ENCODE measurements at places on chromosomes 2 and 18. TPM values are rescaled to one million over a fixed set of nuclear protein-coding genes. Genes with fewer than 3 reads are reported as not detected.

DNA sequence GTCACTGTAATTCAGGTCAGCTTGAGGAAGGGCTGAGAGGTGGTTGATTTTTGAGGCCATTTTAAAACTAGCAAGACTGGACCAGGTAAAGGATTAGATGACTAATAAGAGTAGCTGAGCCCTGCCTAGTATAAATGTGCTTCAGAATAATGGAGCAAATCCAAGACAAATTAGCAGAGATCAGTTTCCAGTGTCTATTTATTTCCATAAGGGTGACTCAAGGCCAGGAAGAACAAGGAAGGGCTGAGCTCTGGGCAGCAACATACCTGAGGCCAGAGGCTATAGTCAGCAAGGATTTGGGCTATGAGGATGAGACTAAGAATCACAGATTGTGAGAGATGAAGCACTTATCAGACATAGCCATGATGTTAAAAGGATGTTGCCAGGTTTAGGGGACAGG, 339.0 kb upstream of the LRRTM1 start:
- DNase-seq, result no peak
- no peaks in the 10 kb centered on the region for H3K4me1 ChIP-seq
- H3K4me3 ChIP-seq, result no peak overlapping the region
- no peaks in the 10 kb centered on the region for H3K27me3 ChIP-seq
- H3K36me3 ChIP-seq, result no peaks in the 10 kb centered on the region

- peaks cover 32% of the 10 kb centered on the region for H3K4me1 ChIP-seq
- DNase-seq, result no peak
- H3K27ac ChIP-seq, result peak overlapping the region; percentile 29
- H3K4me3 ChIP-seq, result no peak overlapping the region
Measured at GRCh38 chr2:9610781-9611548, 19.8 kb downstream of the YWHAQ start.

DNA sequence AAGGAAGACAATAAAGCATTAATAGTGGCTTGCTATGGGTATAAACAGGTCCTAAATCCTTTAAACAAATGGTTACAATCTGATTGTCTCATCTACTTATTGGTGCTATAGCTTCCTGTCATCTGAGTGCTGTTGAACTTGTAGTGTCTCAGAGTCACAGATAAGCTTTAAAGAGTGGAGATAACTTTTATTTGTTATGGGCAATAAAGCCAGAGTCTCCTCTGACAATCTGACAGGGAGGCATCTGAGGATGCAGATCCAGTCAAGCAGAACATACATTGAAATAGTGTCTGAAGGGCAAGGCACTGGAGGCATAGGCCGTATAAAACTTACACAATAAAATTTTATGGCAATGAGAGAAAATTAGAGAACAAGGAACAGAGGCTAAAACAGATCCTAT, 1132.4 kb upstream of the CDH2 start:
- H3K4me1 ChIP-seq, result no peaks in the 10 kb centered on the region
- no peaks in the 10 kb centered on the region for H3K27me3 ChIP-seq
- no peaks in the 10 kb centered on the region for H3K36me3 ChIP-seq
- H3K4me3 ChIP-seq, result no peak overlapping the region
- no peak overlapping the region for H3K27ac ChIP-seq

DNA sequence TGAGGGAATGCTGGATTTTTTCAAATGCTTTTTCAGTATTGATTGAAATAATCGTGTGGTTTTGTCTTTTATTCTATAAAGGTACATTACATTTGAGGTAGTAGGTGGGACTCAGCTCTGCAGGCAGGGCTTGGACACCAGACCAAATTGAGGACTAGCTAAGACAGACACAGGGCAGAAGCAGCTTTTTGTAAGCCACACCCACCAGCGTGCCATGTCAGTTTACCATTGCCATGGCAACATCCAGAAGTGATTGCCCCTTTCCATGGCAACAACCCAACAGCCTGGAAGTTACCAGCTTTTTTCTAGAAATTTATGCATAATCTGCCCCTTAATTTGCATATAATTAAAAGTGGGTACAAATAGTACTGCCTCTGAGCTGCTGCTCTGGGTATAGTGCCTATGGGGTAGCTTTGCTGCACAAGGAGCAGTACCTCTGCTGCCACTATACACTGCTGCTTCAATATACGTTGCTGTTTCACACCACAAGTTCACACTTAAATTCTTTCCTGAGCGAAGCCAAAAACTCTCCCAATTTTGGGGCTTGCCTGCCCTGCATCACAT, 23.6 kb upstream of the VWA3B start:
- no peak overlapping the region for H3K27ac ChIP-seq
- H3K36me3 ChIP-seq, result no peaks in the 10 kb centered on the region
- H3K4me1 ChIP-seq, result no peaks in the 10 kb centered on the region
- no peak for DNase-seq
- no peaks in the 10 kb centered on the region for H3K27me3 ChIP-seq

DNA sequence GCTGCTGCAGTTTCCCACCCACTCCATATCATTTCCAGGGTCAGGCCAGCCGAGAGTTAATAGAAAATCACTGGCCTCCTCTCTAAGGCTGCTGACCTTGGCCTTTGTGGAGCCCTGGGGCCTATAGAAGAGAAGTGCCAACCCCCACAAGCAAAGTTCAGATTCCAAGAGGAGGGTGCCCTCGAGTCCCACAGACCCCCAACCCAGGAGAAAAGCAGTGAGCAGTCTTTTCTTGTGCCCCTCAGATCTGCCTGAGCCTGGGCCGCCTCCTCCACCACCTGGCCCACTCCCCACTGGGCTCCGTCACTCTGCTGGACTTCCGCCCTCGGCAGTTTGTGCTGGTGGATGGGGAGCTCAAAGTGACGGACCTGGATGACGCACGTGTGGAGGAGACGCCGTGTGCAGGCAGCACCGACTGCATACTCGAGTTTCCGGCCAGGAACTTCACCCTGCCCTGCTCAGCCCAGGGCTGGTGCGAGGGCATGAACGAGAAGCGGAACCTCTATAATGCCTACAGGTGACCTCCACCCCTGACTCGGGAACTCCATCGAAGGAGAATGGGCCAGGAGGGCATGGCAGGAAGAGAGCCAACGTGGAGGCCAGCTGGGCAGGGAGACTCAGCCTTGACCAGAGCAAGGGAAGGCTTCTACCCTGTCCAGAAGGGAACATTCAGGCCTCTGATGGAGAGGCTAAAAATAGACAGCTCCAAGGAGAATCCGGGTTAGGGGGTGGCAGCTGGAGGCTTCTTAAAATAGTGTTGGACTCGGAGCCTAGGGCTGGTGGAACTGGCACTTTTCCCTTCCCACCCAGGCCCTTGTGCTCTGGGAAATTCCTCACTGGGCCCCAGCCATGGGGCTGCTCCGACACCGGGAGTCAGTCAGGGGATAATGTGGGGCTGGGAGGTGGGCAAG, 6.2 kb downstream of the PKDCC start:
- H3K27ac ChIP-seq, result peak overlapping the region; percentile 96
- peaks cover 70% of the 10 kb centered on the region for H3K4me1 ChIP-seq
- H3K27me3 ChIP-seq, result no peaks in the 10 kb centered on the region
- peaks cover 38% of the 10 kb centered on the region for H3K36me3 ChIP-seq
- peak overlapping the region; percentile 91 for H3K4me3 ChIP-seq

- no peak for DNase-seq
- H3K36me3 ChIP-seq, result no peaks in the 10 kb centered on the region
- no peak overlapping the region for H3K27ac ChIP-seq
Measured at GRCh38 chr18:22523481-22523880, 105.8 kb upstream of the CTAGE1 start.

- no peaks in the 10 kb centered on the region for H3K27me3 ChIP-seq
- no peak overlapping the region for H3K27ac ChIP-seq
- no peak overlapping the region for H3K4me3 ChIP-seq
- no peak for DNase-seq
Measured at GRCh38 chr18:9410515-9410914, 64.8 kb upstream of the RALBP1 start.

DNA sequence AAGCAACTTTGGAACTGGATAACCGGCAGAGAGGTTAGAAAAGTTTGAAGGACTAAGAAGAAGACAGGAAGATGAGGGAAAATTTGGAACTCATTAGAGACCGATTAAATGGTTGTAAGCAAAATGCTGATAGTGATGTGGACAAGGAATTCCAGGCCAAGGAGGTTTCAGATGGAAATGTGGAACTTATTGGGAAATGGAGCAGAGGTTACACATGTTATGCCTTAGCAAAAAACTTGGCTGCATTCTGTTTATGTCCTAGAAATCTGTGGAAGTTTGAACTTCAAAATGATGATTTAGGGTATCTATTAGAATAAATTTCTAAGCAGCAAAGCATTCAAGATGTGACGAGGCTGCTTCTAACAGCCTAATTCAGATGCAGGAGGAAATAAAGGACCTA, 675.1 kb upstream of the SYT4 start:
- H3K27me3 ChIP-seq, result no peaks in the 10 kb centered on the region
- H3K27ac ChIP-seq, result no peak overlapping the region
- H3K4me3 ChIP-seq, result no peak overlapping the region
- no peak for DNase-seq
- no peaks in the 10 kb centered on the region for H3K4me1 ChIP-seq
- no peaks in the 10 kb centered on the region for H3K36me3 ChIP-seq

GRCh38 chr2:152393377-152393776, 58.4 kb downstream of the FMNL2 start:
- H3K36me3 ChIP-seq, result no peaks in the 10 kb centered on the region
- H3K4me3 ChIP-seq, result peak overlapping the region; percentile 36
- H3K27ac ChIP-seq, result peak overlapping the region; percentile 11
- no peaks in the 10 kb centered on the region for H3K27me3 ChIP-seq

DNA sequence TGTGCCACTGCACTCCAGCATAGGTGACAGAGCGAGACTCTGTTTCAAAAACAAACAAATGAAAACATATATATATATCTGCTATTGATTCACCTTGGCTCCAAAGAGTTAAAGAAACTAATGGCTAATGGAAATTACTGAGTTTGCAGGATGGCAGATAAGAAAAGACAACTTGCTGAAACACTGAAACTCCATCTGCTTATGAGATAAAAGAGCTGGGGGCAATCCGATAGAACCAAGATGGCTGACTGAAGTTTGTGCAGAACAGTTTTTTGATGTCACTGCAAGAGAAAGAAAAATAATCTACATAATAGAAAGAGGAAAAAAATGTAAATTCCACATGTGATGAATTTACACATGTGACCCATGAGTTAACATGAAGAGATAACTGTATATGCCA, 88.2 kb downstream of the LRATD1 start:
- no peak overlapping the region for H3K27ac ChIP-seq
- no peaks in the 10 kb centered on the region for H3K4me1 ChIP-seq
- no peak overlapping the region for H3K4me3 ChIP-seq
- no peaks in the 10 kb centered on the region for H3K27me3 ChIP-seq
- H3K36me3 ChIP-seq, result no peaks in the 10 kb centered on the region
- no peak for DNase-seq

DNA sequence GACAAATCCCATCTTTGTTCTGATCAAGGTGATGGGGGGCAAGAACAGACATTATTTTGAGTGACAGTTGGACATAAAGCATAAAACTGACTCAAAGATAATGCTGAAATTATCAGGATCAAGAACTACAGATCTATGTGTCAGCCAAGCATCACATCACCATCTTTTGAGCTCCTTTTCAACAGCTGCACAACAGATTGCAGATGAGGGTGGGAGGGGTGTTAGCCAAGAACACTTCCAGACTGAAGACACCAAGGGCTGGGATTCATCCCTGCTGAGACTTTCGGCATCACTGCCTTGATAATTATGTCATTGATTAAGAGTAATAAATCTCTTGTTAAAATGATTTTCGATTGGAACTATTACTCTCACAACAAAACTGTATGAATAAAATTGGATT, 191.5 kb upstream of the NETO1 start:
- no peak overlapping the region for H3K27ac ChIP-seq
- H3K4me1 ChIP-seq, result no peaks in the 10 kb centered on the region
- no peaks in the 10 kb centered on the region for H3K36me3 ChIP-seq

DNA sequence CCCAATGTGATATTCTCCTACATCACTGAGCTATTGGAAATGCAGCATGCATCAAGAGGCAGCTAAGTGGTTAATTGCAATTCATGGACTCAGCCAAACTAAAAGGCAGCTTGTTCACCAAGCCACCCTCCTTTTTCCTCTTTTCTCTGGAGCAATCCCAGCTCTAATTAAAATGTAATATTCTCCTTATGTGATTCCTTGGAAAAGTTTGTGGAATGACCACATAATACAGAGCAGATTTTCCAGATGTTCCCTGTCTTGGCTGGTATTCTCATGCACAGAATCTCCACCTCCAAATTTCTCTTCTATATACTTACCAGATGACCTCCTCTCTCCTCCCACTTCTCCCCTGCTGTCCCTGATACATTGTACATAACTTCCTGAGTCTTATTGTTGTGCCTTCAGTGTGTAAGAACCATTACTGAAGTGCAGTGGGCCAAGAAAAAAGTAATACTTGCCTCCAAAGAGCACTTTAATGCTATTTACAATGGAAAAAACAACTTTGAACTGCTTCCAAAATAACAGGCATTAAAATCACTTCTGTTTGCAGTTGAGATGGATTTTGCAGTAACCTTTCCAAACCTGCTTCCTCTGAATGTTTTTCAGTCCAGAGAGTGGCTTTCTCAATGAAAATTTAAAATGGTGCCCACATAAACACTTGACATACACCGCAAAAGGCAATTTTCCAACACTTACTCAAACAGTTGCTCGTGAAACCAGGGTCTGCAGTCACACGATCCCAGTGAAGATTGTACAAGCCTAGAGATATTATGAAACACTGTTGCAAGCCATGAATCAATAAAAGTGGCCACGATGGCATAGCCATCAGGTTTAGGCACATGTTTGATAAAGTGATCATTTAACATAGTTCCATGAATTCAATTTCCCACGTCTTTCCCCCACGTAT, 258.0 kb downstream of the MTX2 start:
- no peak overlapping the region for H3K27ac ChIP-seq
- no peaks in the 10 kb centered on the region for H3K27me3 ChIP-seq
- no peak for DNase-seq
- no peaks in the 10 kb centered on the region for H3K36me3 ChIP-seq

GRCh38 chr2:240792629-240793312, 27.2 kb downstream of the KIF1A start:
- no peaks in the 10 kb centered on the region for H3K27me3 ChIP-seq
- no peaks in the 10 kb centered on the region for H3K4me1 ChIP-seq
- H3K36me3 ChIP-seq, result no peaks in the 10 kb centered on the region
- H3K27ac ChIP-seq, result no peak overlapping the region
- no peak overlapping the region for H3K4me3 ChIP-seq

GRCh38 chr18:77119851-77120491, 12.6 kb downstream of the MBP start:
- no peak overlapping the region for H3K4me3 ChIP-seq
- no peaks in the 10 kb centered on the region for H3K36me3 ChIP-seq
- DNase-seq, result no peak
- no peaks in the 10 kb centered on the region for H3K27me3 ChIP-seq
- no peak overlapping the region for H3K27ac ChIP-seq

- no peak overlapping the region for H3K27ac ChIP-seq
- no peak for DNase-seq
- H3K27me3 ChIP-seq, result no peaks in the 10 kb centered on the region
Measured at GRCh38 chr2:239193401-239193811, 207.4 kb downstream of the HDAC4 start.

The HOXD4 gene
- total RNA-seq, result 9.3 TPM

The MC2R gene
- not detected for total RNA-seq

The HOXD8 gene
- 3.9 TPM for total RNA-seq

The PREB gene
- 64.3 TPM for total RNA-seq

The IKZF2 gene
- total RNA-seq, result 26.5 TPM

The ZBTB7C gene
- total RNA-seq, result 10.9 TPM

The FHL2 gene
- total RNA-seq, result 107 TPM

The ITGA4 gene
- 40.3 TPM for total RNA-seq

The OSR1 gene
- 180 TPM for total RNA-seq

The SLC1A4 gene
- total RNA-seq, result 24.2 TPM

The NLRC4 gene
- total RNA-seq, result 0.81 TPM

The ABCG8 gene
- total RNA-seq, result not detected

The DLX1 gene
- 0.68 TPM for total RNA-seq

The KCNG3 gene
- 0.78 TPM for total RNA-seq
